ENCODE measurements at places on chromosomes 2 and 18.

GRCh38 chr2:71452565-71452964 is 796 bp upstream of the DYSF start:
- DNase-seq: no peak

DNA sequence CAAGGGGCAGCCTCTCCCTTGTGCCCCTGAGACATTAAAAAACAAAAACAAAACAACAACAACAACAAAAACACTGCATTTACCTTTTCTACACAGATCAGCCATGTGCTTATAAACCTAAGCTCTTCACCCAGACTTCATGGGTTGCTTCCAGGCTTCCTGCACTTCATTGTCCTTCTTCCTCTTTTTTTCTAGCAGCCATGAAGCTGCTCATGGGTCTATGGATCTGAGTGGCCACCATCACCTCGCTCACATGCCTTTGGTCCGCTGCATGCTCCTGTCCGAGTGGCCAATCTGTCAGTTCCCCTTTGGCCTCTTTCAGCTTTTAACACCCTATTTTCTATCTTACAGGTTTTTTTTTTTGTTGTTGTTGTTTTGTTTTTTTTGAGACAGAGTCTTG is 9.0 kb upstream of the TET3 start:
- DNase-seq: no peak

- DNase-seq: no peak
Observed at GRCh38 chr2:217467331-217467730, 535.5 kb downstream of the TNS1 start.

- DNase-seq: peak; percentile 5
Observed at GRCh38 chr2:234881413-234882241, 70.2 kb upstream of the SH3BP4 start.

GRCh38 chr2:157254041-157254440 is 3.5 kb upstream of the GALNT5 start:
- no peak for DNase-seq

All from skin of body (tissue), 3 donors.